ENCODE measurements at places on chromosomes 5 and 9. TPM values are rescaled to one million over a fixed set of nuclear protein-coding genes. Genes with fewer than 3 reads are reported as not detected.

MARCHF3 gene
- total RNA-seq: 25.0 TPM

ASS1 gene
- 65.5 TPM for total RNA-seq

TSSK1B gene
- not detected for total RNA-seq

ADAMTS12 gene
- total RNA-seq: 1.4 TPM

CDH18 gene
- not detected for total RNA-seq

LRRC70 gene
- total RNA-seq: 1.4 TPM

CHSY3 gene
- 0.62 TPM for total RNA-seq

SAPCD2 gene
- total RNA-seq: 0.12 TPM

DBH gene
- total RNA-seq: not detected

DNA sequence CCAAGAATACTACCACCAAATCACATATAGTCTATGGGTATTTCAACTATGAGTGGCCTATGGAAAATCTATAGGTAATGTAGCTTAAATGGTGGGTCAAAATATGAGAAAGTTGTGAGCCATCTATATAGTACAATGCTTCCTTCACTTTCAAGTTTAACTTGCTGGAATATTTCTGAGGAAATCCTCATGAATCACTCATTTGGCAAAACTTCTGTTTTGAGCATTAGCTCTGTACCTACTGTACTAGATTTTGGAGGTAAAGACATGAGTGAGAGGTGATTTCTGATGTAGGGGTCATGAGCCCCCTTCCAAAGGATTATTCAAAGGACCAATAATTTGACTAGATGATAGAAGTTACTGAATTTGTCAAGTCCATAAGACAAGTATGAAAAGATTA is 80.6 kb upstream of the DAB2 start:
- no peak for DNase-seq

- no peak for DNase-seq
These were observed 84.9 kb downstream of the PRELID2 start for GRCh38 chr5:145750199-145750598.

DNA sequence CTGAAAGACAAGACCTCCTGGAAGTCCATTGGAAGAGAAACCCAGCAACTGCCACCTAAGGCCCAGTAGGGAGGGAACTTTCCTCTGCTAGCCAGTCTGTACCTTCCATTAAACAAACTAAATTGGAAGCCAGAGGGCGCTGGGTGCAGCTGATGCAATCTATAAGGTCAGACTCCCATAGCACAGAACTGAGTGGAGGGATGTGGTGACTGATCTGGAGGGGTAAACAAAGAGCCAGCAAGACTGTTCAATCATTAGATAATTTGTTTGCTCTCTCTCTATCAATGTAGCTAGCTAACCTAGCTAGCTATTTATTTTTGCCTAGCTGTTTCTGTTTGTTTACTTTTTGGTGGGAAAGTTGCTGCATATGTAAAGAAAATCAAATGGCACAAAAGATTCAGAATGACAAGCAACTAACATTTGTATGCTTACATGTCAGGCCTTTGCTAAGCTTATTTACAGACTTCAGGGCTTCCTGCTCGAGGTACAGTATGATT is 291.8 kb upstream of the DAB2 start:
- no peak for DNase-seq

- no peak for DNase-seq
These were observed 81.3 kb downstream of the RAPGEF1 start for GRCh38 chr9:131658377-131659129.

DNA sequence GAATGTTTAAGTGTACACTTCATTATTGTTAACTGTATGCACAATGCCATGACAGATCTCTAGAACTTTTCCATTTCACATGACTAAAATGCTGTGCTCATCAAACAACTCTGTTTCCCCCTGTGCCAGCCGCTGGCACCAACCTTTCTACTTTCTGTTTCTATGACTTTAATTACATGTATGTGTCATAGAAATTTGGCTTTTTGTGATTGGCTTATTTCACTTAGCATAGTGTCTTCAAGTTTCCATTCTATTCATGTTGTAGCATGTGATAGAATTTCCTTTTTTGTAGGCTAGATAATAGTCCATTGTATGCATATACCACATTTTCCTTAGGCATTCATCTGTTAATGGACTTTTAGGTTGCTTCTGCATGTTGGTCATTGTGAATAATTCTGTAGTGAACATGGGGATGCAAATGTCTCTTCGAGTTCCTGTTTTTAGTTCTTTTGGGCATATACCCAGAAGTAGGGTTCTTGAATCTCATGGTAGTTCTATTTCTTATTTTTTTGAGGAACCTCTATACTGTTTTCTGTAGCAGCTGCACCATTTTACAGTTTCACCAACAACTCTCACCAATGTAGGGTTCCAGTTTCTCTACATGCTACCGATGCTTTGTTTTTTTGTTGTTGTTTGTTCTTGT is 184.4 kb upstream of the DMRT1 start:
- no peak for DNase-seq

DNA sequence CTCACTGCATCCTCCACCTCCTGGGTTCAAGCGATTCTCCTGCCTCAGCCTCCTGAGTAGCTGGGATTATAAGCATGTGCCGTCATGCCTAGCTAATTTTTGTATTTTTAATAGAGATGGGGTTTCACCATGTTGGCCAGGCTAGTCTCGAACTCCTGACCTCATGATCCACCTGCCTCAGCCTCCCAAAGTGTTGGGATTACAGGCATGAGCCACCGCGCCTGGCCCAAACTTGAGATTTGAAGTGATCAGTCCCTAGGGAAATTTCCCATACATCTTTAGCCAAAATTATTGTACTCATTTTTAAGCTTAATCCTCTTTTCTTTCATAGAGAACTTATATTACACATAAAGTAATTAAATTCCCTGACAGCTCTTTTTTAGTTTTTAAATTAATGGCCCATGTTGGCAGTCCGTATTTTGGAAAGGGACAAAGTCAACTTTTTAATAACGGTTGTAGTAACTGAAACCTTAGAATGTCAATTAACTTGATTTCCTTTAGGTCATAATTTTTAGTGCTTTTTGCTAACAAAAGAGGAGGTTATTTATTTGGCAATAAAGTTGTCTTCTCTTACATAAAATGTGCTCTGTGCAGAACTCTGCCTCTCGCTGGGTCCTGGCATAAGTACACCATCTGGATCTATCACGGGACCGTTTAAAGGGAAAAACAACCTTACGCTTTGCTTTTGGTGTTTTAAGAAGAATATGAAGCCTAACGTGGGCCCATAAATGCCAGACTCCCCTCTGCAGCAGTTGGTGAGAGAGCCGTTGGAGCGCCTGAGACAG is 142.3 kb upstream of the OTULINL start:
- DNase-seq: no peak

- no peak for DNase-seq
These were observed 14.4 kb downstream of the ACER2 start for GRCh38 chr9:19423163-19423562.

DNA sequence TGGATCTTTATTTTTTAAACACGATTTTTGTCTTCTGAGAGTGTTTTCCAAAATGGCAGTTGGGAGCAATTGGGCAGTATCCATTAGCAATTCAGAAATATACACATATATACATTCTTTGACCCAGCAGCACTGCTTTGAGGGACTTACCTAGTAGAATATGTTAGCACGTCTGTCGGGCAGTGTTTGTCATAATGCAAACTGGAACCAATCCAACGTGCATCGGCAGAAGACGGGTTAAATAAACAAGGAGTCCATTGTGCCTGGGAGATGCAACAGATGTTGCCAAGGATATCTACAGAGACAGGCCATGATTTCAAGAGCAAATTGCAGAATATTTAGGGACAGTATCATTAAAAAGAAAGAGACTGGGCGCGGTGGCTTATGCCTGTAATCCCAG is 107.0 kb downstream of the COL5A1 start:
- DNase-seq: no peak

GRCh38 chr9:129316281-129317030 is 138.4 kb upstream of the IER5L start:
- no peak for DNase-seq

DNA sequence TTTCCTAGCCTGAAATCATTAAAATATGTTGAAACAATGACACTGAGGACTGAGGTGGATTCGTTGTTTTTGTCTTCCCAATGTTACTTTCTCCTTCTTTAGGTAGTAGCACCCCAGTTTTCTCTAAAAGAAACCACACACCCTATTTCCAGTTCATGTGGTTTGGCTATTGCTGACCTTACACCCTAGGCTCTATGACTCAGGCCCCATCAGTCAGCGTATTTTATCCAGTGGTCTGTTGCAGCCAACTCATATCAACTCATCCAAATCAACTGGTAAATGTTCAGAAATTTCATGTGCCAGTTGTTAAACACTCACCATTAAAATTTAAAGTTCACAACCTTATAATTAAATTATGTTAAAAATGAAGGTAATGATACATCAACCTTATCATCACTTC is 44.6 kb upstream of the NFIB start:
- no peak for DNase-seq

DNA sequence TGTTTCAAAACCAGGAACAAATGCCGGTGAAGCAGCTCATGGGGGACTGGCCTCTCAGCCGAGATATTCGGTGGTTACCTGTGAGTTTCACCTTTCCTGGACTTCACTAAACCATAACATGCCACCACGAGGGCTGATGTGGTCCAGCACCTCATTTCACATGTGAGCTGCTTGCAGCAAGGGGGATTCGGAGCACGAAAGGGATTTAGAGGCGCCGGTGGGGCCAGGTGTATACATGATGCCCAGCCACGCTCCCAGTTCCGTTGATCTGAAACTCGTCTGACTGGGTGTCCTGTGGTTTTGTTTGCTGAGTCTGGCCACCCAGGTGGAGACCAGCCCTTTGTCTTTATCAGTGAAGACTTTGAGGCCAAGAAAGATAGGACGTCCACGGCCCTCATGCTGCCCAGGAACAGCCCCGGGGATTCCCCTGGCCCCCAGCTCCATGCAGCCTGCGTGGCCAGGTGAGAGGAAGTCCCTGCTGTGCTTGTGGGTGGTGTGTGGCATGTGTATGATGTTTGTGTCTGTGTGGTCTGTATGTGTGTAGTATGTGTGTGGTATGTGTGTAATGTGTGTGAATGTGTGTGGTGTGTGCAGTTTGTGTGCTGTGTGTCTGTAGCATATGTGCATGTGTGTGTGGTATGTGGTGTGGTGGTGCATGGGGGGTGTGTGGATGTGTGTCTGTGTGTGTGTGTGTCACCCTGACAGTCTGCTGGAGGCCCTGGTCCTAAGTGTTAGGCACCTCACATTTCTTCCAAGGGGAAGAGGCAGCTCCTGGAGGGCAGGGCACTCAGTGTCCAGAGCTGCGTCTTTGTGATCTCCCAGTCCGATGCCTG is 23.4 kb downstream of the PHF2 start:
- no peak for DNase-seq

DNA sequence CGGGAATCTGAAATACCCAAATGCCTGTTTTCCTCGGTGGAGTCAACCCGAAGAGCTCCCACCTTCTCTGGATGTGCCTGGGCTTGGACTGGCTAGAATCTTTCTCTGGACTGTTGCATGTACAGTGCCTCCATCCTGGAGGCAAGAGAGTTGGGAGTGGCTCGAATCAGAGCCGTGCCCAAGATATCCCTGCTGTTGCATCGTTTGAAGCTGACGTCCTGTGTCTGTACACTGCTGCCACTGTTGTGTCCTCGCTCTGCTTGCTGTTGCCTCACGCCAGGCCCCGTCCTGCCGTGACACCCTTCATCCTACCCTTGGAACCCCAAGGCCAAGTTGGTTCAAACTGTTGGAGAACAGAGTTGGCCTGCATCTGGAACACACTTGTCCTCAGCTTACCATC is 35.4 kb downstream of the FAXDC2 start:
- DNase-seq: no peak

DNA sequence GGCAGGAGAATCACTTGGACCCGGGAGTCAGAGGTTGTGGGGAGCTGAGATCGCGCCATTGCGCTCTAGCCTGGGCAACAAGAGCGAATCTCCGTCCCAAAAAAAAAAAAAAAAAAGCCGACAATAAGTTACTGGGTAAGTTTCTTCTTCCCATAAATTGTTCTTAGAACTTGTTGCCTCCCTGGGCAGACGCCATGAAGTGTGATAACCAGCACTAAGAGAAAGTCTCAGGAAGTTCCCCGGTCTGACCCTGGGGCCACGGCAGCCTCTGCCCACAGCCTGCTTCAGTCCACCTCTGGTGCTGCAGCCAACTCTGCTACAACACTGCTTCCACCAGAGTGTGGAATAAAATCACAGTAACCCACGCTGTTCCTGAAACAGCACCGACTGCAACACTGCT is 19.1 kb downstream of the LPCAT1 start:
- DNase-seq: no peak

- DNase-seq: no peak
These were observed 36.0 kb downstream of the WWC1 start for GRCh38 chr5:168327451-168327850.

DNA sequence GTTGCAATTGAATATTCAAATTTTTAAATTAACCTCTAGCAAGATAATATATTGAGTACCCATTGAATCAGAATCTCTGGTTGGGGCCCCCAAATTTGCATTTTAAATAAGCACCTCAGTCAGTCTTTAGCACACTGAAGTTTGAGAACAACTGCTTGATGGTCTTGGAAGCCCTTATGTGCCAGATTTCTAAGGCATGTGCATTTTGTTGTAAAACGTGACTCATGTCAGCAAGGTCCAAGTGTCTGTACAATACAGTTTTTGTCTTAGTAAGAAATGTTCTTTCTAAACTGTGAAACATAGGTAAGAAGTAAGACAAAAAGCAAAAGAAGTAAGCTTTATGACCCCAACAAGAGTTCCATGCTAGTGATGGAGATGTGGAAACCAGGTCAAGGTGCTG is 59.1 kb upstream of the PHF2 start:
- no peak for DNase-seq

GRCh38 chr5:6289239-6289638 is 89.1 kb downstream of the MED10 start:
- no peak for DNase-seq

DNA sequence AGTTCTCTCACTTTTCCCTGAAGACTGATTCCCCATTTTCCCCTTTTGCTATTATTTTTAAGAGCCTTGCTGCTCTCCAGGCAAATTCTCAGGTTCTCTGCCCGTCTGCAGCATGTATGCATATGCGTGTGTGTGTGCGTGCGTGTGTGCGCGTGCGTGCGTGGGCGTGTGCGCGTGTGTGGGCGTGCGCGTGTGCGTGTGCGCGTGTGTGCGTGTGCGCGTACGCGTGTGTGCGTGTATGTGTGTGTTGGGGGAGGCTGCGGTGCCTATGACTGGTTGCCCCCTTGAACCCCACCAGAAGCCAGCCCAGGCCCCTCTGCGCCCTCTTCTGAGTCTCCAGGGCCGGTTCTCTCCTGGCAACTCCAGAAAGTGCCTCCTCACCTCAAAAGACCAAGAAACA is 987 bp upstream of the FOXI1 start:
- no peak for DNase-seq
